HT-29 (cell line): ENCODE measurements at places on chromosomes 6 and 20. TPM values are rescaled to one million over a fixed set of nuclear protein-coding genes. Genes with fewer than 3 reads are reported as not detected.
A peak's percentile ranks its signal among the peaks of the same experiment; 100 is the strongest.

Gene OPRL1
- 1.2 and 1.5 TPM in 2 replicates for total RNA-seq

Gene SGK2
- 68.2 and 69.1 TPM in 2 replicates for total RNA-seq

GRCh38 chr6:150830439-150831165 lies 34.9 kb upstream of the MTHFD1L start:
- DNase-seq, result no peak

GRCh38 chr6:150452428-150453243 lies 83.8 kb downstream of the IYD start:
- DNase-seq, result no peak

Gene SLC22A1
- 0.47 and 0.56 TPM in 2 replicates for total RNA-seq

DNA sequence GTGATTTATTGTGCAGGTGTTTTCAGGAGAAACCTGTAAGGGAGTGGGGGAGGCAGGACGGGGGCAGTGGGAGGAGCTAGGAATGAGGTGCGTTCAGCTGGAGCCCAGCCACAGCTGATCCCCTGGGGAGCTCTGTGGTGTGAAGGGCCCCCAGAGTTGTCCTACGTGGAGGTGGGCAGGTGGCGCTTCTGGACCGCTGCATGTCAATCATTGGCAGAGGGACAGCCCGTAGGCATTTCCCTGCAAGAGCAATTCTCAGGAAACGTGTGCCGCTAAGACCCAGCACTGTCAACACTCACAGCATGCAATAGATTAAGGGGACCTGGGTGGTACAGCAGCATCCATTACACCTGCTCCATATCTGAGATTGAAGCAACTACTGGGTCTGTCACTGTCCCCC lies 88.0 kb downstream of the PRND start:
- DNase-seq, result no peak

GRCh38 chr20:10511509-10512251 lies 76.6 kb downstream of the SLX4IP start:
- DNase-seq, result peak; percentile 83

Gene GNRH2
- not detected in 2 replicates for total RNA-seq

Gene ARMC2
- total RNA-seq, result 0.33 and 0.78 TPM in 2 replicates

Gene CABLES2
- 9.5 and 9.8 TPM in 2 replicates for total RNA-seq

Gene PLEKHG1
- total RNA-seq, result 4.4 and 7.2 TPM in 2 replicates

Gene TMEM74B
- total RNA-seq, result 8.8 and 8.9 TPM in 2 replicates

- DNase-seq, result no peak
Observed at GRCh38 chr6:40287296-40287850, 299.8 kb downstream of the LRFN2 start.

Gene TMEM170B
- 0.42 and 0.56 TPM in 2 replicates for total RNA-seq

GRCh38 chr6:89372506-89372901 lies 20.0 kb upstream of the UBE2J1 start:
- no peak for DNase-seq

Gene SALL4
- 2.7 and 3.4 TPM in 2 replicates for total RNA-seq

Gene ADGB
- not detected in 2 replicates for total RNA-seq

DNA sequence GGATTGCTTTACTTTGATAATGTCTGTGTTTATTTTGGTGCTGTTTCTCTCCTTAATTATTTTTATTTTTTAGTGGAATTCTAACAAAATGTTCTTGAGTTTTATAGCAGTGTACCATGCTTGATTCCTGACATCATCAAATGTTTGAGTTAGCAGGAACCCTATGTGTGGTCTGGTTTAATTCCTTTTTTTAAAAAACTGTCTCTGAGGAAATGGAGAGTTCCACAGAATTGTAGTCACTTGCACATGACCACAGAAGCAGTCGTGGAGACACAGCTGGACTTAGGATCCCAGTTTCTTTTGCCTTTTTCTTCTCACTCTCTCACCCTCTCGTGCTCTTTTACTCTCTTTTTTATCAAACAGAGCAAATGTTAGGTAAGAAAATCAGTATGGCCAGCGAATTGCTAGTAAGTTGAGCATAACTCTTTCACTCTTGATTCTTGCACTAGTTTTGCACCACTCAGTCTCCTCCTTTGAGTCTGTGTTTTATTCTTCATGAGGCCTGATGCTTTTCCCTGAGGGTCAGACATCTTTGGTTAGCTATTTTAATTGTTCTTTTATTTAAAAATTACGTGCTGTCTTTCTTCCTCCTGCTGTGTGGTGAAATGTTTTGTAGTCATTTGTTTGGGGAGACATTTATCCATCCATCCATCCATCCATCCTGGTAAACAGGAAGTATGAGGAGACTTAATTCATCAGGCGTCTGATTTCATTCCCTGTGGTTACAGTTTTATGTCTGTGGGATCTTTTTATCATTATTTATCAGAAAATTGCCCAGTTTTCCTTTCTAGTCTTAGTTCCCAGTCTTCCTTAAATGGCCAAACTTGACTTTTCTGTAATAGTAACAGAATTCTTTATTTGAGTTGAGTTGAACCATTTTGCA lies 83.0 kb downstream of the SCAF8 start:
- DNase-seq, result no peak

DNA sequence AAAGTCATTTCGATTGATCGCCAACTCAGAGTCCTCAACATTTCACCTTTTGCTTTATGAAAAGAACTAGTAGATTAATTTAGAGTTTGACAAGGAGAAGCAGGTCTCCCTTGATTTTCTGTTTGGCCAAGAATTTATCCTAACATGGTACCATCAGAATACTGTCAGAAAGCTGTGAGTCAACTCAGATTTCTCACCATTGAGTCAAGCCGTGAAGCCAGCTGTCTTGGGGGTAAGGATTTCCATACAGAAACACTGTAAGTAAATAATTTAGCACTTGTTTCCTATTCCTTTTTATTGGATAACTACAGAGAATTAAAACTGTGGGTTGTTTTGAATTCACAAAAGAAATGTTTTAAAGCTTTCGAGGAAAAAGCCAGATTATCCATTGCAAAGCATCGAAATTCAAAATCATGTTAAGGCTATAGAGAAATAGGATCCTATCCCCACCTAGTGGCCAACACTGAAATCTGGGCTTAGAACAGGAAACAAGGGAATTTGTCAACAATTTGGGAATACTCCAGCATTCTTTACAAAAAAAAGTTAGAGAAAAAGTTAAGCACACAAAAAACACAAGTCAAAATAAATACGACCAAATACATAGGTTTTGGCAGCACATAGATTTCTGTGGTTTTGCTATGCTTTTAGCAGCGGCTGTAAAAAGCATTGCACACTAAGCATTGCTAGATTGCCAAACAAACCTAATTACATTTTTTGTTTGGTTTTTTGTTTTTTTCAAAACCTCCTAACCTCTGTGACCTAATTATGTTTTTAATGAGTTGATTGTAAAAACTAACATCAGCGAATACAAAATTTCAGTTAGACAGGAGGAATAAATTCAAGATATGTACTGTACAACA lies 44.2 kb downstream of the COL11A2 start:
- DNase-seq, result peak; percentile 31

Gene THEMIS
- total RNA-seq, result not detected in 2 replicates

DNA sequence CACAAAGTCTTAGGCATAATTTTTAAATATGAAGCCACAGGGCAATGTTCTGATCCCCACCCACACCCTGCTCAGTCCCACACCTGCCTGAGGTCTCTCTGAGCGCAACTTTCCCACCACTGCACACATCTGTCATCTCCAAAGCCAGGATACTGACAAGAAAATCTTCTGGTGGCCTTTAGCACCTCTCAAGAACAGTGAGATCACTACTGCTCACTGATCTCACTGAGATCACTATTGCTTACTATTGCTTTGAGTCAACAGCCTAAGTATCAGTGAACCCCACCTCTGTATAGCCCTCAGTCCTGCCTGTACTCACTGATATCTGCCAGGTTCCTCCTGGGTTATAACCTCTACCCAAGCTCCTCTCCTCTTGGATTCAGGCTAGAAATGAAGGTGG lies 6.4 kb downstream of the TNFRSF21 start:
- no peak for DNase-seq

Gene CCN6
- total RNA-seq, result not detected in 2 replicates
